ENCODE measurements at places on chromosomes 3 and 15.

- DNase-seq, result no peak
These were observed 1.1 kb downstream of the CHCHD4 start for GRCh38 chr3:14123308-14124222.

DNA sequence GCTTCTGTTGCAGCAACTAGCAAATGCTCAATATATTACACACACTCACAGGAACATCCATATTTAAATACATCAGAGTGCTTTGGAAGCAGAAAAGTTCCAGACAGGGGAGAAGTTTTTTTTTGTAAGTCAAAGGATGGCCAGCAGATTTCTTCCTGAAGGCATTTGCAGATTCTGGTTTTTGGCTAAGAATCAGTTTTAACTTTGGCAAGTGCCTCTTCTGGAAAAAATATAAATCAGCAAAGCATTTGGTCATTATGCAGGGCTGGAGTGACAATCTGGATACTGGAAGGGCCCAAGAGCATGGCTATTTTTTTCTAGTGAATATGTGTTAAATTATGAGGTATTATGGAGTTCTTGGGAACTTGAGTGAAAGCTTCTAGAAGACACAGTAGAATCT is 495.3 kb upstream of the ARPP21 start:
- DNase-seq, result no peak

DNA sequence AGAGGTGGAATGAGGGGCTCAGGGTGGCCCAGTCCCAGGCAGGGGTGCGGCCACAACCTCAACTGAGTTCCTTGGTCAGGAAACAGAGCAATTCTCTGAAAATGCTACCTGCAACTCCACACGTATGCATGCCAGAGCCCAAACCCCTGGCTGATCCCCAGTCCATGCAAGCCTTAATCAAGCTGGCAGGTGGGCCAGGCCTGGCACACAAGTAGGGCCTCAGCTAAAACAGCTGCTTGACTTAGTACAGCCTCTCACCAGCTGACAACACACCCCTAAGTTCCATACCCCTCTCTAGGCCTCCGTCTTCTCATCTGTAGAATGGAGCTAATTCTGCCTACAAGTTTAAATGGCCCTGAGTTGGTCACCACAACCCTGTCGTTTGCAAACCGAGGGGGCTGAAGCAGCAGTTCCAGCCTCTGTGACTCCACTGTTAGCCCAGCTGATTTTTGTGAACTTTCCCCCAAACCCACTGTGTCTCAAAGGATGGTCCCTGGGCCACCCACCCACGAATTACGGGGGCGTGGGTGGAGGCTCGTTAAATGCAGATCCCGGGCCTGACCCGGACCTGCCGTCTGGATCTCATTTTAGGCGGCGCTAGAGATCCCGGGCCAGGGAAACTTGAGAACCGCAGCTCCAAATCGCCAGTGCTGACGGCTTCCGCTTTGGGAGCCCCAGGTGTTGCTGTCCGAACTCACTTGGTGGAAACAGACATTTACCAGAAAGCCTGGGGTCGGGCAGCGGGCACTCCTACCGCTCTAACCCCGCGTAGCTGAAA is 927 bp downstream of the CHDH start:
- no peak for DNase-seq

DNA sequence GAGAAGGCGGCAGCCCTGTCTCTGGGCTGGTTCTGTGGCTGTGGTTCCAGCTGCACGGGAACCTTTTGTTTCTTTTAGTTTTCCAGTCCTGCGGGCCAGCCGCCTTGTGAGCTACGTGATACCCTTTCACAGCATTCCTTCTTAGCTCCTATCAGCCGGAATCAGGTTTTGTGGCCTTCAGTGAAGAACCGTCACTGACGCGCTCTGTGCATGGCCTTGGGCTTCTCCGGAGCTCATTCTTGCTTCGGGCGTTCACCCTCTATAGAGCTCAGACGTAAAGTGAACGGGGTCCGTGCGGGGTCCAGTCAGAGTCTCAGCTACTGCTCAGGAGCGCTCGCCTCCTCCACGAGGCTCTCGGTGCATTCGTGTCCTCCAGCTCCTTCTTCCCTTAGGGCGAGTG is 166.7 kb downstream of the FAM43A start:
- DNase-seq, result no peak
